ENCODE measurements at places on chromosomes 5 and 9. TPM values are rescaled to one million over a fixed set of nuclear protein-coding genes. Genes with fewer than 3 reads are reported as not detected.

Gene RLN1
- not detected for polyA plus RNA-seq

GRCh38 chr5:143850050-143850683 is 38.2 kb downstream of the HMHB1 start:
- DNase-seq, result no peak

DNA sequence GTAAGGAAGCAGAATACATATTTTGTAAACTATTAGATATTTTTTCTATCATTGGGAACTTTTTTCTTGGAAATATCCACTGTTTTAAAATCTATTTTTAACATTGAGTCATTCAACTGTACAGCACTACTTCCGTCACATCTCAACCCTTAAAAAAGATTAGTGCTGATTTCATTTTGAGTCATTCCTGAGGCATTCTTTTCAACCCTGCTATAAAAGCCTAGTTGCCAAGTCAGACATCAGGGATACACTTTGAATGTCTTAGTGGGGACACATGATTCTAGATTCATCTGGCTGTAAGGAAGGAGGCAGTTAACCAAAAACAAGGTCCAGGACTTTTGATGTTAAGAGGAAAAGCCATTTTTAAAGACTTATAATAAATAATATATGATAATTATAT is 160.9 kb downstream of the GIN1 start:
- peak; percentile 6 for DNase-seq

Gene CAVIN4
- polyA plus RNA-seq, result 0.11 TPM

DNA sequence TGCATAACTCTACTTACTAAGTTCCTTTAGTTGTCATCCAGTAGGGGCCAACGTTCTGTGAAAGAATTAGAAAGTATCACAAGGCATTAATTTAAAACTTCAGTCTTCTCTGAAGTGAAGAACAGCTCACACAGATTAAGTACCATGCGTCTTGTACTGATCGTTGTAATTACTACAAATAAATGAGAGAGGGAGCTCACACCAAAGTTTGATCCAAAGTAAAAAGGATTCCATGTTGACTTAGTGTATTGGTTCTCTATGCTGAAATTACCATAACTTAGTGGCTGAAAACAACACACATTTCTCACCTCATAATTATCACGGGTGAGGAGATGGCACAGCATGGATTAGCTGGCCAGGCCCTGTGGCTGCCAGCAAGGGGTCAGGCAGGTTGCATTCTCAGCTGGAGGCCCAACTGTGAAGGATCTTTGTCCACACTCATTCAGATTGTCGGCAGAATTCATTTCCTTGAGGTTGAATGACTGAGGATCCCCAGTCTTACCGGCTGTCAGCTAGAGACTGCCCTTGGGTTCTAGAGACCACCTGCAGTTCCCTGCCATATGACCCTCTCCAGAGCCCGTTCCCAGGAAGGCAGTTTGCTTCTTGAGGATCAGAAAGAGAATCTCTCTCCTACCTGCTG is 169.1 kb downstream of the YTHDC2 start:
- DNase-seq, result no peak

DNA sequence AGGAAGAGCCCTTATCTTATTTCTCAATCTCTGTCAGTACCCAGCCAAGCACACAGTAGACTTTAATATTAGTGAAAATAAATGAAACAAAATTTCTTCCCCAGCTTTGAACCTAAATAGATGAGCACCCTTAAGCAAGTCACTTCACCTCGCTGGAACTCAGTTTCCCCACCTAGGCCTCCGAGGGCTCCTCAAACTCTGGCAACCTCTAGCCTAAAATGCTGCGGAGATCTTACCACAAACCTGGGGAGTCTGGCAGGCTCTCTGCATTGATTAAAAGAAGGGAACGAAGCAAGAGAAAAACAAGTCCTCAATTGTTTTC is 326 bp downstream of the RIGI start:
- no peak for DNase-seq

GRCh38 chr5:122312591-122313406 is 762 bp downstream of the SNCAIP start:
- no peak for DNase-seq

- no peak for DNase-seq
Measured at GRCh38 chr5:154923441-154924430, 14.3 kb downstream of the GEMIN5 start.

Gene ISOC1
- 55.9 TPM for polyA plus RNA-seq

Gene TUSC1
- polyA plus RNA-seq, result not detected

DNA sequence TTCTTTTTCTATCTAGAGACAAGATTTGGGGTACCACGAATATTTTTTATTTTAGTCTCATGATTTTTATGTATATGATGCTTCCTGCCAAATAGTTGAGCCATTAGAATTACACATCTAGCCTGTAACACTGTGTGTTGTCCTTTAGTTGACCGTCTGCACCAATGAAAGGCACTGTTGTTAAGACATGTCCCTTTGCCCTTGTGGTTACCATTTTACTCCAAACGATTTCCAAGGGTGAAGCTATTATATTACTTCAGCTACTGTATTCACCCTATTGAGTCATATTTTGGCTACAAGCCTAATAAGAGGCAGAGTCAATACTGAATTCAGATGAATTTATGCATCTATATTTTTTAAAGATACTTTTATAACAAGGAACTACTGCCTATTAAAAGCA is 207.6 kb downstream of the CETN3 start:
- no peak for DNase-seq

Gene MAT2B
- 39.2 TPM for polyA plus RNA-seq

DNA sequence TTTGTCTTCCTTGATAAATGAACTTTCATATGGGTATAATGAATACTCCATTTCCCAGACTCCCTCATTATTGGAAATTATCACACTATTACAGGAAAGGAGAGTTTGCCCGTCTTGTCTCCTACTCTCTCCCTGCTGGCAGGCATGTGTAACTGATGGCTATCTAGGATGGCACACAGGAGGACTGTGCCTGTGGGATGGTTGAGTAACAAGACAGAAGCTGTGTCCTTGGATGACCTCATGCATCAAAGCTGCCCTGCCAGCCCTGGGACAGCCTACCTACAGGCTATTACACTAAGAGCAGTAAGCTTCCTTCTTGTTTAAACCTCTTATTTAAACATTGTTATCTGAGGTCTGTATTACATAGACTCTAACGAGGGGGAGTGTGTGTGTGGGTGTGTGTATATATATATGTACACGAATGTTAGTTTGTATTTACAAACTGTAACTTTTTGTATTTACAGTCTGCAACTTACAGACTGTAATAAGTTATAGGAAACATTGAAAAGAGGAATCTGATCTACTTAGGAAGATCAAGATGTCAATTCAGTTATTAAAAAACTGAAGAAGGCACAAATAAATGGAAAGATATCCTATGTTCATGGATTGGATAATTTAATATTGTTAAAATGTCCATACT is 247.6 kb upstream of the ACO1 start:
- DNase-seq, result no peak

Gene MYMK
- polyA plus RNA-seq, result not detected

All from K562 (cell line).